ENCODE measurements at places on chromosomes 16 and 17.

- DNase-seq, result no peak
Measured at GRCh38 chr16:67302076-67302475, 22.7 kb downstream of the PLEKHG4 start.

DNA sequence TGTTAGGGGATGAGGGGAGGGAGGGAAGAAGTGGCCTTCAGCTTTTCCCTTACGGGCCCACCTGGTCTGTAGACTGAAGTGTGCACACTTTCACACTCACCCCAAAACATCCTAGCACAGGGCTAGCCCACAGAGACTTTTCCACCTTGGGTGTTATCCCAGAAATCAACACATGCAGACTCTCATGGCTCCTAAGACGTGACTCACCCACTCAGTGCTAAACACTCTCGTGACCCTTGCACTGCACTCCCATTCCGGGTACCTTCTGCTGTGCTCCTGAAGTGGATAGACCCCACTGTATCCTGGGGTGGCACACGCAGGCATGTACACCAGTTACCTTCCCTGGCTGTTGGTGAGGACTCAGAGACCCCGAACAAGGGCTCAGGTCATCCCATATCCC, 23.0 kb upstream of the ABCC3 start:
- DNase-seq, result no peak

DNA sequence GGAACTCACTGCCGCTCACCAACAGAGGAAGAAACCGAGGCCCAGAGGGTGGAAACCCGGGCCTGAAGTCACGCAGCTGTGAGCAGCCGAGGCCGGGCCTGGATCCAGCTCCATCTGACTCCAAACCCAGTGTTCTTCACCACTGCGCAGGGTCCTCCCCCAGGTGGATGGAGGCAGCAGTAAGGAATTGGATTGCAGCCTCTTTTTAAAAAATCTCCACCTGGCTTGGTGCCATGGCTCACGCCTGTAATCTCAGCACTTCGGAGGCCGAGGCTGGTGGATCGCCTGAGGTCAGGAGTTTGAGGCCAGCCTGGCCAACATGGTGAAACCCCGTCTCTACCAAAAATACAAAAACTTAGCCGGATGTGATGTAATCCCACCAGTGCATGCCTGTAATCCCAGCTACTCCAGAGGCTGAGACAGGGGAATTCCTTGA, 177.2 kb downstream of the FOXL1 start:
- no peak for DNase-seq

DNA sequence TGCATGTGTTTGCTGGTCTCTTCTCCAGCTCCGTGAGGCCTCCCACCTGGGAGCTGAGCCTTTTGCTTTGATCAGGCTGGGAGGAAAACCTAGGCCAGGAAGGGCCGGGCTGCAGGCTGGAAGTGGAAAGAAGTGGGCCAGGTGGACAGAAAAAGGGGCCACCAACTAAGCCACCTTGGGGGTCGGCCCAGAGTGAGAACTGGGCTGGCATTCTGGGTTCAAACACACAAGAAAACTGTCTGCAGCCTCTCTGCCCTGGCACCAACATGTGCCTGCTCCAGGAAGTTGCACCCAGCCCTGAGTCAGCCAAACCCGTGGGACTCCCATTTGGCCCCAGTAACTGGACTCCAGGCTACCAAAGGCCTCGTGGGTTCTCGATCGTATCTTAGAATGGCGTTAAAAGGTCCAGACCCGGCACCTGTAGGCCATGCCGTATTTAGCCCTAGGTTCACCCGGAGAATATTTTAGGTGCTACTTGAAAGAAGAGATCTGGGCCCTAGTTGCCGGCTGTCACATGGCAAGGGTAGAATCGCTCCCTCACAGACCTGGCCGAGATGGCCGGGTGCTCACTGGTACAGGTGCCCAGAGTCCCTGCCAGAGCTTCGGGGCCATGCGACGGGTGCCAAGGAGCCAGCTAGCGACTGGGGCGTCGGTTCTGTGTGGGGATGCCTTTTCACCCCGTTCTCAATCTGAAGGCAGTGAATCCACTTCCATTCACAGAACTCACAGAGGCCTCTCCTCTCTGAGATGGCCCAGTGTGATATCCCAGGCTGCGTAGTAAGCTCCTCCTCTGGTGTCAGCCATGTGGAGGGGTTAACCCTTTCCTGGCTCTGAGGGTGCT, 236.6 kb downstream of the MRTFB start:
- no peak for DNase-seq

- no peak for DNase-seq
Measured at GRCh38 chr16:1184156-1184868, 31.4 kb downstream of the CACNA1H start.

DNA sequence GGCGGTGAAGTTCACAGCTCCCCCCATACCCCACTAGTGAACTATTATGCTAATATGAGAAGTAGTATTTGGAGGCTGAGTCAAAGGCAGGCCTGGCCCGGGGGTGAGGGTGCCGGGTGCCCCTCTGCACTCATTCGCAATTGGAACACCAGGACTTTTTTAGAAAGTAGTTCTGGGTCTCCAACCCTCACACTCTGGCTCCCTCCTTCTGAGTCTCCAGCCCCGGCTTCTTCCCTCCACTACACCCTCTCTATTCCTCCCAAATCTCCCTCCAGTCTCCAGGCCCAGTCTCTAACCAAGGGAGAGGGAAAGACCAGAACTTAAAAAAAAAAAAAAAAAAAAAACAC, 11.3 kb upstream of the HOXB2 start:
- DNase-seq, result no peak

- DNase-seq, result no peak
Measured at GRCh38 chr16:63816276-63816675, 1305.6 kb downstream of the CDH11 start.

- DNase-seq, result no peak
Measured at GRCh38 chr16:50615891-50616290, 65.2 kb downstream of the SNX20 start.

- DNase-seq, result no peak
Measured at GRCh38 chr16:90048347-90048722, 28.8 kb downstream of the PRDM7 start.

- DNase-seq, result no peak
Measured at GRCh38 chr17:56803071-56803470, 30.6 kb downstream of the C17orf67 start.

DNA sequence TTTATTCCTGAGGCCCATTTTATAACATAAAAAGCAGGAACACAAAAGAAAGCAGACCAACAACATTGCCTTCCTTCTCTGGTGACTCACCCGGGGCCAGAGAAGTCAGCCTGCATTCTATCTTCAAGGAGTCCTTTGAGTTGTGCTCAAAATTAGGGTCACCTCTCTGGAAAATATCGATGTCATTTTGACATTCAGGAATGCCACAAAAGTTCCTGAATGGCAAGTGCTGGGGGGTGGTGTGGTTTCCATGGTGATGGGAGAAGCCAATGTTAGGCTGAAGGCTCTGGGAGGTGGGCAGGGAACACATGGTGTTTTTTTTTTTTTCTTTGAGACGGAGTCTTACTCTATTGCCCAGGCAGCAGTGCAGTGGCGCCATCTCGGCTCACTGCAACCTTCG, 159.6 kb downstream of the HAPSTR1 start:
- DNase-seq, result no peak

GRCh38 chr16:87956365-87957231, 5.4 kb downstream of the BANP start:
- no peak for DNase-seq

GRCh38 chr17:42642336-42642735, 16.7 kb upstream of the TUBG2 start:
- no peak for DNase-seq

DNA sequence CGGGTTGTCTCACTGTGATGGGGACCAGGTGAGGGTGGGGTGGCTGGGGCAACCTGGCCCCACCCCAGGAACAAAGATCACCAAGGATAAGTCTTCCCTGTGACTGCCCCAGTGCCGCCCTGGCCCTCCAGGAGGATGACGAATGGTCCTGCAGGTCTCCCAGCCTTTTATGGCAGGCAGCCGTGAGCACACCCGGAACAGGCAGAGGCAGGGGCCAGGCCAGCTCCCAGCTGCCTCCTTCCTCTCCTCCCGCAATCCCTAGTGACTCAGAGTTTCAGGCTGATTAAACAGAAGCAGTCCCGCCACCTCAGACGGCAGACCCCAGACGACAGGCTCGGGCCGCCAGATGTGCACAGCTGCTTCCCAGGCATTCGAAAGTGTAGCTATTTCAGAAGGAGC, 13.3 kb downstream of the JUP start:
- no peak for DNase-seq

- DNase-seq, result no peak
Measured at GRCh38 chr17:70242781-70243437, 73.6 kb downstream of the KCNJ2 start.

DNA sequence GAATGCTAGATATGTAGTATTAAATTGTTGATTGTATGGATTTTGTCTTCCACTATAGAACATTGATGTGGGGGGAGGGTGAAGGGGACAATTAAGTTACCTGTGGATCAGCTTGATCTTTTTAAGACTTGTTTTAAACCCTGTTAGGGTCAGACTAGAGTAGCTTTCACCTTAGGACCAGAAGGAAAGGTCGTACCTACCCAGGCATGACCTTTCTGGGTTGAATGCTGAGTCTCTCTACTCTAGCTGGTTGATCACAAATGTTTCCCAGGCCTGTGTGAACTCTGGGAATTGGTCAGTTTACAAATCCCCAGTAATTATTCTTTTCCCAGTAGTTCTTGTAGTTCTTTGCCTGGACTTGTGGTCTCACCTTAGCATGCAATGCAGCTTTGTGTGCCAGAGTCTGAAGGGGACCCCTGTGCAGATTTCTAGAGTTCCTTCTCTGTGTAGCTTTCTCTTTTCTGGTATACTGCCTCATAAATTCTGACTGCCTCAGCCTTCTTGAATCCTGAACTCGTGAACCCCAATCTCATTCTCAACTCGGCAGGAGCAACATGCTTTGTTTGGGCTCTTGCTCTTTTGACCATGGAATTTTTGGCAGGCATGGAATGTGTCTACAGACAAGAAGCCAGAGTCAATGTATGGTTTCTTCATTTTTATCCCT, 54.1 kb downstream of the VMP1 start:
- DNase-seq, result no peak

DNA sequence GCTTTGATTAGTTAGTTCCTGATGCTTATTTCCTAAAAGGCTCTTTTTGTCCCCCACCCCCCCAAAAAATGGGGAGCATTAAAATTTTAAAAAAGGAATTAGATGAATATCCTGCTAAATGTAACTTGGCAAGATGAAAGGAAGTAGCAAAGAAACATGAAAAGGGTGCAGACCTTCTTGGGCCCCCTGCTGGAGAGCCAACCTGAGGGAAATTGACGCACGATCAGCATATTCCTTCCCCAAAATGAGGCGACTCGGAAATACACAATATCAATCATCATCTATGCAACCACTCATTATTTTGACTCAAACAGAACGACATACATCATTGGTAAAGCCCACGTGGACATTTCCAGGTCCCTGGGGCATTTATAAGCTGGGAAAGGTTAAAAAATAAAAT, 59.7 kb downstream of the GRIN2A start:
- no peak for DNase-seq

- DNase-seq, result no peak
Measured at GRCh38 chr17:40947929-40948328, 10.5 kb upstream of the KRT23 start.

GRCh38 chr17:4815043-4815675, 8.2 kb downstream of the PLD2 start:
- DNase-seq, result no peak

- DNase-seq, result no peak
Measured at GRCh38 chr16:16045296-16045695, 95.9 kb downstream of the ABCC1 start.
